Spinal cord (tissue), 10 donors: ENCODE measurements at places on chromosomes 1 and 21.

- DNase-seq = no peak
Measured at GRCh38 chr1:206447422-206447765, 22.9 kb upstream of the IKBKE start.

DNA sequence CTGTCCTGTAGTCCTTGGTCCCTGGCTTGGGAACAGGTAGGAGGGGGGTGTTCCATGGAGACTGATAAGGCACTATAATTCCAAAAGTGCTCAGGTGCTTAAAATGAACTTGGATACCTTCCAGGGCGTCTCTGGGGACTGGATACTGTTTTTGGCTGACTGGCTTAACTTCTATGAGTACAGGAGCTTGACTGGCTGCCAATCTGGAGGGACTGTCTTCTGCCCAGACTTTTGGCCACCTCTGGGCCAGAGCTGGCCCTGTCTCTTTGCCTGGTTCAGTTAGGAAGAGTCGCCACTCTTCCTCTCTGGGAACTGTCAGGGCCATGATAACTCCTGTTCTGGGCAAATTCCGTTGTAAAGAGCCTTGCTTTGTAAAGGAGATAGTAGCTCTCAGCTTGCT, 407.0 kb downstream of the TGFB2 start:
- DNase-seq = no peak

DNA sequence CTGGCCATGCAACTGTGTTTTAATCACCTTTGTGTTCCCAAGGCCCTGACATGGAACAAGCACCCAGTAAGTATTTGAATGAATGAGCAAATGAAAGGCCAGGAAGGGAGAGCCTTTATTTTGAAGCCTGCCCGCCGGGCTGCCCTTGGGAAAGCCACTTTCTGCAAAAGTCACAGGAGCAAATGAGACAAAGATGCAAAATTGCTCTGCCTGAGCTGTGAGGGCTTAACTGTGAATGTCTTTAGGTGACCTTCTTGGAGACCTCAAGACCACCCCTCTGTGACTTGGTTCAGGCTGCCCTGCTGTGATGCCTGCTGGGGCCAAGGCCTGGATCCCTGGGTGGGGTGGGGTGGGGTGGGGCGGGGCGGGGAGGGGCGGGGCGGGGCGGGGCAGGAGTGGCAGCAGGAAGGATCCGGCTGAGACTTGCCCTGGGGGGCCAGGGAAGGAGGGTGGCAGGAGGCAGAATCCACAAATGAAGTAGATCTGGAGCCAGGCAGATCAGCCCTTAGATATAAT, 54.0 kb downstream of the RUNX3 start:
- DNase-seq = no peak

DNA sequence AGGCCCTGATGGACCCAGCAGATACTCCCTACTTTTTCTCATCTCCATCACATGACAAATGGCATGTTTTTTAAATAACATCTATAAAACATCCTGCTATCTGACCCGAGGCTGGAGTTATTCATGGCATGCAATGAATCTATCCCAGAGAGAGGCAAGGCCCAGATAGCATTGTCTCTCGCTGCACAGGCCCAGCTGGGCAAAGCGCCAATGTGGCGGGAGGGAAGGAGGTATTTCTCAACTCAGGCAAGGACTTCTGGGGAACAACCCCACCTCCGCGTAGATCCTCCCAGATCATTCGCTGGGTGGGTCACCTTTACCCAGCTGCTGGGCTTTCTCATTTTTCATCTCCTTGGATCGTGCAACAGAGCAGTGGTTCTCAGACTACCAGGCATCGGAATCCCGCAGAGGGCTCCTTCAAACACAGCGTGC, 59.8 kb downstream of the ERG start:
- no peak for DNase-seq

DNA sequence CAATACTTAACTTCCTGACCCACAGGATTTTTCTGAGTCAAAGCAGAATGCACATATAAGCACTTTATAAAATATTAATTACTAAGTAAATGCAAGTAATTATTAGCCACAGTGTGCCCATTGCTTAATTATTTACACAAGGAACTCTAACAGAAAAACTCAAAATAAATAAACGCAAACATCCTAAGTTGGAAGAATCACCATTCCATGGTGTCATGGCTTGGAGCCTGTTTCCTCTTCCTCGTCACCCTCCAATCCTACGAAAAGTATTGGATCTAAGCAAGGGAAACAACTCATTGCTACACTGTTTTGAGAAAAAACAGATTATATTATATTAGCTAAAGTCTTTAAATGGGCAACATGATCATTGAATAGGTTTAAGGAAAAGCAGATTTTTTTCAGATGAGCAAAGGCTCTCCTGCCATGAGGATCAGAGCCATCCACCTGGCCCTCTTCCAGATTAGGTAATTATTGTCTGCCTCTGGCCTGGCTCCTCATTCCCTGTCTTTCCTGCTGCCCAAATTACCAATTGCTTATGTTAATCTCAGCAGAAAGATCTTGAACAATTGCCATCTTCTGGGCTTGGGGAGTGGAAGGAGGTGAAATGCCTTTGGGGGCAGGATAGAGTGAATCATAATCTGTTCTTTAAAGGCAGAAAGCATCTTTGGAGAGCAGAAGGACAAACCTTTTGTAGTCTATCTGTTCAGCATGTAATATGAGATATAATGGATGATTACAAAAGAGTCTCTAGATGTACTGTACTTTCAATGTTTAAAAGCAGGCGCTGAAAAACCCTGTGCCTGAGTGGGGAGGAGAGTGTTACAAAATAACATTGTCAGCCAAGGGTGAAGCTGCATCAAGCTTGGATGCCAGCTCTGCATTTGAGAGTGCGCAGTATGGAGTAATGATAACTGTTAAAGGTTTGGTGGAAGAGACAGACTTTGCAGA, 121.2 kb downstream of the DUSP10 start:
- DNase-seq = no peak

GRCh38 chr1:28172713-28173150, 3.8 kb downstream of the PTAFR start:
- no peak for DNase-seq

DNA sequence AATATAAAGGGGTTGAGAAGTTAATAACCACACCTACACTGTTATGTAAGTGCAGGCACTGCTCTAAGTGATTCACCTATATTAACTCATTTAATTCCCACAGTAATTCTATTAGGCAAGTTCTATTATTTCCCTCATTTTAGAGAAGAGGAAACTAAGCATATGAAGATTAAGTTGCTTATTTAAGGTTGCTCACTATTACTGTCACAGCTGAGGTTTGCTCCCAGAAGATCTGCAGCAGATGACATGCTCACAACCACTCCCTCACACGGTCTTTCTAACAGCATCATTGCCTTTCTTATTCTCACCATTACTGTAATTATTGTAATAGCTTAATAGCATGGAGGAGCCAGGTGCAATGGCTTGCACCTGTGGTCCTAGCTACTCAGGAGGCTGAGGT, 196.4 kb upstream of the GREM2 start:
- no peak for DNase-seq

DNA sequence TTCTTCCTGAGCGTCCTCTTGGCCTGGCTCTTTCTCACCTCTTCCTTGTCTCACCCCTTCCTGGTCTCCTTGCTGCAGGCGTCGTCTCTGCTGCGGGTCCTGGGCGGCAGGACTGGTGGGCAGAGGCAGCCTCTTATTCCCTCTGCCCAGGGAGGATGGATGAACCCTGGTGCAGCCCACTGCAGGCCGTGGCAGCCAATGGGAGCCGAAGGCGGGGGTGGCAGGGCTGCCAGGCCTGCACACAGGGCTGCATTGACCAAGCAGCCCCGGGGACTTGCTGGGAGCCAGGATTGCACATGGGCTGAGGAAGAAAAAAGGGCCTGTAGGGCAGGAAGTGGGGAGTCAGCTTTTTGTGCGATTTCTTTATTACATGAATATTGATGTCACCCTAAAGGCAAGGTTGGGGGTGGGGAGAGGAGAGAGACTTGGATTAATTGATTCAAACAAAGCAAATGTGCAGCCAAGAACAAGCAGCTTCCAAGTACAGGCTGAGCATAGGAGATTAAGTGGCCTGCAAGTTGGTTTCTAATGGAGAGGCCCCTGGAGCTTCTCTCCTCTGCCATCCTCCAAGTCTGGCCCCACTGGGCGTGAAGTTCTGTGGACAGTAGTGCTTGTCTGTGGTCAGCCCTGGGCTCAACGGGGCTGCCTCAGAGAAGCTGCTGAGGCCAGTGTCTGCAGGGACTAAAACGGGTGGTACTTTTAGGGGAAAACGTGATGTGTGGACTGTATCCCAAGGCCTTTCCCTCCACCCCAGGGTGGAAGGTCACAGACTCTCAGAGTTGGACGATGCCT, at the start of gene S100B:
TSS of gene S100B (minus strand) at position 108 of the 792 bp plus-strand sequence. CDS start 2,667 bp downstream, outside the sequence.
- peak; percentile 75 for DNase-seq

- DNase-seq = no peak
Measured at GRCh38 chr1:11940260-11940921, 5.9 kb downstream of the PLOD1 start.

DNA sequence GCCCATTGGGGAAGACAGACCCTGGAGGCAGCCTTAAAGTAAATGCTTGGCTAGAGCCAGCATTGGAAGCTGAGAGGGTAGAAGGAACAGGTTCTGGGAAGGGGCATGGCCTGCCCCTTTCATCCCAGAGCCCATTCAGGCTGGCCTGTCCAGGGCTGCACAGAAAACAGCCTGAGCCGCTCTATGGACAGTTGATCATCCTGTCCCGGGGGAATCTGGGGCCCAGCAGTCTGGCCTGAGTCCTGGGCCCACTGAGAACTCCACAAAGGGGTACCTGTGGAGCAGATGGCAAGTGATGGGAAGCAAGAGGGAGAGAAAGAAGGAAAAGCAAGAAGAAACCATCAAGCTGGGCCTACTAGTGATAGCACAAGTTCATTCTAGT, 13.2 kb downstream of the TMEM81 start:
- no peak for DNase-seq

DNA sequence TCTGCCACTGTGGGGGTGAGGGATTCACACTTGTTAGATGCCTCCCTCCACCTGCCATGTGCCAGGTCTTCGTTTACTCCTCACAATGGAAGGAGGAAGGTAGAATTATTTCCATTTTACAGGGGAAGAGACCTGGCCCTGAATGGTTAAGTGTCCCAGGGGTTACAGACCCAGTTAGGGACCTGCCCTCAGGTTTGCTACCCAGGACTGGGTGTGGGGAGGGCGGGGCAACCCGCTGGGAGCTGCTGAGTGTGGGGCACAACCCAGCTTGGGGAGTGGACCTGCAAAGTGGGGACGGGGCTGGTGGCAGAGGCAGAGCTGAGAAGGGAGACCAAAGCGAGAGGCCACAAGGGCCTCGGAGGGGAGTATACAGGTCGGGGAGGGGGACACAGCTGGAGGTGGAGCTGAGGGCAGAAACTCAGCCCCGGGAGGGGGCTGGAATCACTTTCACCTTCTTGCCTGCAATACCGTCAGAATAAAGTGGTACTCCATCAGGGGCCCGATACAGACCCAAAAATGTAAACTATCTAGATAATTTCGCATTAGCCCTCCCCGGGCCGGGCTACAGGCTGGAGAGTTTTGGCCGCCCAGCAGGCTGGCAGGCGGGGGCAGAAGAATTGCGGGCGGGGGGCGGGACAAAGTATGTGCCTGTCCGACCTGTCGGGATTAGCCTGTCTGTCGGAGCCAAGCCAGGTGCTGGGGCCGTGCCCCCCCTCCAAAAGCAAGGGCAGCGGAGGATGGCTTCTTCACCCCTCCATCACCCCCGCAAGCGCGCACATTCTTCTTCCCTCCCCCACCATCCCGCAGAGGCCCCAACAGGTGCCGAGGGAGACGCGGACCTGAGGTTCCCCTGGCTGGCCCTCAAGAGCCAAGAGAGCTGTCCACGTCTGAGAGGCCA, 1.4 kb downstream of the RSPO1 start:
- no peak for DNase-seq

GRCh38 chr1:112735752-112736151, 20.6 kb upstream of the PPM1J start:
- DNase-seq = no peak

GRCh38 chr1:150836129-150836773, 28.2 kb upstream of the CTSK start:
- DNase-seq = no peak

DNA sequence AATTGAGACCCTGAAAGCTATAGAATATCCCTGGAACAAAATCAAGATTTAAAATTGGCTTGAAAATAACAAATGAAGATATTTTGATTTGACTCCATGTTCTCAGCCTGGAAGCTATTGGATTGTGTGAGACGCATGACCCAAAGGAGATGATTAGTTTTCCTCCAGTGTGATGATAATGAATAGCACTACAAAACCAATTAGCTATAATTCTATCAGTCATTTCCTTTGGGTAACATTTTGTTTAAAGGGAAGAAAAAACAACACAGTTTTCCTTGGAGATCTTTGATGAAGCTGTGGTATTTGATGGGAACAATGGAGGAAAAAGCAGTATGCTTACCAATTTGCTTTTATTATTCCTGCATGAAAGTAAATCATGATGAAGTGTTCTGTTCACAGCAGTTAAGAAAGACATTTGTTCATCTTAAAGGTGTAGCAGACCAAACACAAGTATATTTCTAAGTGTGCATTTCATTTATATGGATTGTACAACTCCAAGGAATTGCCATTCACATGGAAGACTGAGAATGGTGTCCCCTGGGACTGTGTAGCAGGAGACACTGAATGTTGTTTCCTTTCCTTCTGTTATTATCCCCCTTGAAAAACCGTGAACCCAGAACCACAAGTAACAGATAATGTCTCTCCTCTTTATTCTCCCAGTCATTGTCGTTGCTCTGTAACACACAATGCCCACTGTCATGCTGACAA, 111.4 kb downstream of the CACHD1 start:
- DNase-seq = no peak

DNA sequence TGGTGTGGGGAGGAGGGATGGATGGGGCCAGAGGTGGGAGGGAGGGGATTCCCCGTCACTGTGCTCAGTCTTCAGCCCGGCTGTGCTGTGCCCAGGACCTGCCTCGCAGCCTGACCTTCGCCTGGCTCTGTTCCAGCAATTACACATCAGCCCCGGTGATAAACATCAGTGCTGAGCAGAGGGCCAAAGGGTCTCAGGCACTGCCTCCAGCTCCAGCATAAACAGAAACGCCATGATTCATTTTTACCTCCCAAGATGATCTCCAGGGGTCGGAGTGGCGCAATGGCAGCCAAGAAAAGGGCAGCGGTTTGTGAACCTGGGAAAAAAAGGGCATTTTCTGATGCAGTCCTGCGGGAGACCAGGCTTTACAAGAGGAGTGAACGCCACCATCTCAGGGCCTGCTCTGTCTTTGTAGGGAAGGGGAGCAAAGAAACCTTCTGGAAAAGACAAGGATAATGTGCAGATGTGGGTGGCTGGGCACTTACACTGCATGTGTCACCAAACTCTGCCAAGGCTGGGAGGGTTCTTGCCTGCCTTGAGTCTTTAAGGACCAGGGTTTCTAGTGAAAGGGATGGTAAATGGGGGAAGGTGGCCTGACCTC, 28.1 kb downstream of the SHISA4 start:
- DNase-seq = no peak

GRCh38 chr1:111202366-111202706, 1.9 kb upstream of the DENND2D start:
- no peak for DNase-seq

- DNase-seq = peak; percentile 74
Measured at GRCh38 chr1:165592945-165593823, 37.9 kb upstream of the MGST3 start.

GRCh38 chr1:6470132-6471085, 4.4 kb upstream of the TNFRSF25 start:
- DNase-seq = no peak

GRCh38 chr1:22323141-22323845, 128.4 kb upstream of the ZBTB40 start:
- DNase-seq = no peak

- DNase-seq = no peak
Measured at GRCh38 chr21:44710756-44711326, 531 bp downstream of the TSPEAR start.

- DNase-seq = peak; percentile 82
Measured at GRCh38 chr1:66090859-66091457, 298.3 kb downstream of the PDE4B start.

- DNase-seq = no peak
Measured at GRCh38 chr1:63155437-63155836, 166.9 kb upstream of the FOXD3 start.

- DNase-seq = no peak
Measured at GRCh38 chr1:231792634-231793033, 166.0 kb downstream of the DISC1 start.
